ENCODE measurements at places on chromosomes 4 and X.

DNA sequence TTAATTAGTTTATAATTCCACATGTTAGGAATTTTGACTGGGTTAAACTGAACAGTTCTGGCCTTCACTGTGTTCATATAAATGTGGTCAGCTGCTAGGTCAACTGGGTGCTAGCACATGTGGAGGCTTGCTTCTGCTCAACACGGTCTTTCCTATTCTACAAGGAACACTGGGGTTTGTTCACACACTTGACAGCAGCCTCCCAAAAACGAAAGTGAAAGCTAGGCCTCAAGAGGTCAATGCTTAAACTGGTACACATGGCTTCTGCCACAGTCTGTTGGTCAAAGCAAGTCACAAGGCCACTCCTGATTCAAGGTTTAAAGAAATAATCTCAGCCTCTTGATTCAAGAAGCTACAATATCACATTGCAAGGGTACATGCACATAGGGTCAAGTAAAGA, 126.5 kb downstream of the QDPR start:
- DNase-seq: no peak

DNA sequence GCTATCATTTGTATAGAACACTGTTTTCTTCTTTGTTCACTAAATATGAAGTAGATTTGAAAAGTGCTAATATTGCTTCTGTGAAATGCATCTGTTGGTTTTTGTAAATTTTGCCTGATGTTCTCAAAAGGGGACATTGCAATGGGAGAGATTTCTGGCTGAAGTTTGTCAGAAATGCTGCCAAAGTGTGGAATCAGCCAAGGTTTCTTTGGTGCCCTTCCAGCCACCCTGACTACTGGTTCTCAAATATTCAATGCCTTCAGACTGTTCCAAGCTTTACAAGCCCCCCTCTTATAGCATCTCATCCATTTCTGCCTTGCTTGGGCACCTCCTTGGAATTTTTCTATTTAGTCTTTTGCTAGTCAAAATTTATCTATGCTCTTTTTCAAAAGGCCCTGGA, 60.6 kb upstream of the TMLHE start:
- DNase-seq: no peak

GRCh38 chr4:85482010-85482738, 7.2 kb downstream of the ARHGAP24 start:
- DNase-seq: no peak

GRCh38 chr4:7788193-7788592, 151.5 kb downstream of the AFAP1 start:
- DNase-seq: no peak
